ENCODE measurements at places on chromosomes 7 and 10.

- DNase-seq: no peak
Observed at GRCh38 chr7:114970732-114971131, 48.8 kb downstream of the MDFIC start.

- DNase-seq: peak; percentile 26
Observed at GRCh38 chr7:28434510-28434909, 22.2 kb downstream of the CREB5 start.

DNA sequence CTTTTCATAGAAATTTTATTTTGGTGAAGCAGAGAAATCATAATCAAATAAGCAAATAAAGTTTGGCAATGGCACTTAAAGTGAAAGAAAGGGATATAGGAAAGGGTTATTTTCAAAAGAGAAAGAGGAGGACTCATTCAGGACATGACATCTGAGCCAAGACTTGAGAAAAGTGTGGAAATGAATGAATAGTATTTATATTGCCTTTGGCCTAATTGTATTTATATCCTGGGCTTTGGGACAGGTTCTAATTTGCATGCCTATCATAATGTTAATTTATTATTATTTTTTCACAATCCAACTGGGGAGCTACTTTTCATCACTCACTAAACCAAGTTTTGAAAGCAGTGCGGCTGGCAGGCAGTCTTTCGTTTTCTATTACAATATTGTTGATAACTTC is 376.8 kb downstream of the HGF start:
- DNase-seq: no peak

DNA sequence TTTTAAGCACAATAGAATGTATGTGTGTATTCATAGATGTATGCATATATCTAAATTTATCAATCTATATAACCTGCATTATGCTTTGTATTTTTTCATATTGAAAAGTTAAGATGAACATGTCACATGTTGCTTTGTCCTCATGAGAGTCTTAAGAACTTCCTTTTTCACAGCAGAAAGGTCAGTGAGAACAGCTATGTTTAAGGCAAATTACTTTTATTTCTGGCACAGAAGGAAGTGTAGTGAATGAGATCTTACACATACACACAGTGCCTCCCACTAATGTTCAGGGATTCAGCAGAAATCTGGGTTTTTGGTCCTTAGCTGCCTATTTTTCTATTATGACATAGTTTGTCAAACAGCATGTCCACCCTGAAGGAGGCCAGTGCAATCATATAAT is 134.8 kb downstream of the TMEM26 start:
- no peak for DNase-seq

GRCh38 chr10:122461729-122462532 is 578 bp downstream of the HTRA1 start:
- no peak for DNase-seq

- no peak for DNase-seq
Observed at GRCh38 chr7:134660961-134661376, 14.3 kb downstream of the BPGM start.

DNA sequence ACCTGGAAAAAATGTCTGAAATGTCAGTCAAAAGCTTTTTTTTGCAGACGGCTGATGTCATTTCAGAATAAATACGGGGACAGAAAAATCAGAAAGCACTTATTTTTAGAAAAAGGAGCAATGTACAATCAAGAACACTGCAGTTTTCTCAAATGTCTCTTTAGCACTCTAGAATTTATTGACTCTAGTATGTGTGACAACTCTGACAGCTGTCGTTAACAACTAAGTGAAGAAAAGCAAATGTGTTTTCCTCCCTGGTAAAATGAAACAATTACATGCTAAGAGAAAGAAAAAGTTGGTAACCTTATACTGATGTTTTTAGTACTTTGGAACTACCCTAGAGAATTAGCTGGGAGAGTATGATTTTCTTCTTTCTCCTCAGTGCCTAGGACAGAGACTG is 497.4 kb downstream of the GRM8 start:
- DNase-seq: no peak

DNA sequence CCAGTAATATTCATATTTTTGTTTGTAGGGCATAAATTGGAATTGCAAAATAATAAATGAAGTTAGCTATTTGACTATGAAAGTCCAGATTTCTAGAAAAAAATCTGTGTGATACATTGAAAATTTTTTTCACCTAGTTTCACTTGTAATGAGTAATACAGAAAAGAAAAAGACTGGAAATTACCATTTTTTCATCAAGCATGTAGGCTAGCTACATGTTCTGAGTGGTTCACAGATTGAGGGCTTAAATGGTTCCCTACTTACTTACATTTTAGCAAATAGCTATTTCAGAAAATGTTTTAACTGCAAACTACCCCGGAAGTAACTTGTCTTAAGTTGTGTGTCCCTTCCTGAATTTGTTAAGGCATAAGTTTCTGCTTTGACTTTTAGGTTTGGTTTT is 396.0 kb downstream of the PHF14 start:
- DNase-seq: no peak

Measured in Caki2 (cell line).